Cardiac muscle cell (in vitro differentiated cells and primary cell): ENCODE measurements at places on chromosomes 2 and 18. TPM values are rescaled to one million over a fixed set of nuclear protein-coding genes. Genes with fewer than 3 reads are reported as not detected.

GRCh38 chr2:168322325-168323007 lies 75.1 kb upstream of the STK39 start:
- no peak for DNase-seq

GRCh38 chr2:241914542-241914941 lies 45.0 kb downstream of the RTP5 start:
- no peak for DNase-seq

DNA sequence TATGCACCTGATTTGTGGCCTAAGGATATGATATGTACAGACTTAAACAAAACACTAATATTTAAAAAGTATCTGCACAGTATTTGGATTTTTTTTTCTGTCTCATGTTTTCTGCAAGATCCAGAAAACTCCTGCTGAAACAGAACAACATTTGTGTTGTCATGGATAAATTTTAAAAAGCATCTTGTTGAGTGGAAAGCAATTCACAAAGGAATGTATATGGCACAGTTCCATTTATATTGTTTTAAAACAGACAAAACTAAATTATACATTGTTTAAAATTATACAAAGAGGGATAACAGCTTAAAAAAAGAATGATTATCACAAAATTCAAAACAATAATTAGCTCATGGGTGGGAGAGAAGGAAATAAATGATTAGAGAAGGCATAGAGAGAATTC lies 193.5 kb downstream of the PPP1R1C start:
- DNase-seq: no peak

DNA sequence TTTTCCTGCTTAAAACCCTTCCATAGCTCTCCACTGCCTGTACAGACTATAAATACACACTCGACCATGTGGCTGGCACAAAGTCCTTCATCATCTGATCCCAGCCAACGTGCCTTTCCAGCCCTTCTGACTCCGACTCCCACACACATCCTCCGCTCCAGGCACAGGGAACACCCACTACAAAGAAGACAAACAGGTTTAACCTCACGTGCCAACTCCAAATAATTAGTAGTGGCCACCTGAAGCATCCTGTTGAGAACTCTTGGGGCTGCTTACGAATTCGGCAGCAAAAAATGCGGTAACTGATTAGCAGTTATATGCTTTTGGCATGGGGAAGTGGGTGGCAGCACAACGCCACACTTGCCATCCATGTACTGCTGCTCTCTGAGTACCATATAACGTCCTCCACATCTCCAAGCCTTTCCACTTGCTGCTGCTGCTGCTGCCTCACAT lies 12.1 kb downstream of the SPIRE1 start:
- peak; percentile 52 for DNase-seq

The OTX1 gene
- total RNA-seq: 0.14 and 0.66 TPM in 2 replicates

DNA sequence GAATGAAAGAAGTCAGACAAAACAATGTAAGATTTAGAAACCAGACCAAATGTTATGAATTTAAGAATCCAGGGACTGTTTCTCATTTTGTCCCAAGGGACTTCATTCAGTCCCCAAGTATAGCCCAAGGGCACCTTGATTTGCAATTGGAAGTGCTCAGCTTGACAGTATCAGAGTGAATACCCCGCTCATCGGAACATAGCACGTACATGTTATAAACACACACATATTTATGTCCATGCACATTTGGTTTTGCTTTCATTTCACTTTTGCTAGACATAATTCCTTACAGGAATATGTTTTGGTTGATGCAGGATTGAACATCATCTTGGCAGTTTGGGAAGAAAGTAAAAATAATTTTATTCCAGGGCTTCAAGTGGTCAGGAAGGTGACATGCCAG lies 100.2 kb downstream of the PID1 start:
- no peak for DNase-seq

The RESP18 gene
- not detected in 2 replicates for total RNA-seq

DNA sequence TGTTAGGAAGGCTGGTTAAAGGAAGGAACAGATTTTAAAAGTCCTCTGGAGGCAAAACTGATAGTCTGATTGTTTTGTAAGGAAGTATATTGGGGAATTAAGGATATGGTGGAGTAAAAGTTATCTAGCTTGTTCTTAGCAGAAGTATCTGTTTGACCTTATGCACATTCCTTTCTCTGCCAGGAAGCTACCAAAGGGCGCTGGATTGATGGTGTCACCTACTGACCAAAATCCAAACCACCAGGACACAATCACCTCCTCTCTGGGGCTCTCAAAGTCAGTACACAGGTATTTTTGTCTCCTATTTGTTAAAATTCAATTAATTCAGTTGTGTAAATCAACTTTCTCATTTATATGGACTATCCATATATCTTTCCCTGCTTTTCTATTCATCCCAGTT lies 484.5 kb downstream of the NUP35 start:
- no peak for DNase-seq

DNA sequence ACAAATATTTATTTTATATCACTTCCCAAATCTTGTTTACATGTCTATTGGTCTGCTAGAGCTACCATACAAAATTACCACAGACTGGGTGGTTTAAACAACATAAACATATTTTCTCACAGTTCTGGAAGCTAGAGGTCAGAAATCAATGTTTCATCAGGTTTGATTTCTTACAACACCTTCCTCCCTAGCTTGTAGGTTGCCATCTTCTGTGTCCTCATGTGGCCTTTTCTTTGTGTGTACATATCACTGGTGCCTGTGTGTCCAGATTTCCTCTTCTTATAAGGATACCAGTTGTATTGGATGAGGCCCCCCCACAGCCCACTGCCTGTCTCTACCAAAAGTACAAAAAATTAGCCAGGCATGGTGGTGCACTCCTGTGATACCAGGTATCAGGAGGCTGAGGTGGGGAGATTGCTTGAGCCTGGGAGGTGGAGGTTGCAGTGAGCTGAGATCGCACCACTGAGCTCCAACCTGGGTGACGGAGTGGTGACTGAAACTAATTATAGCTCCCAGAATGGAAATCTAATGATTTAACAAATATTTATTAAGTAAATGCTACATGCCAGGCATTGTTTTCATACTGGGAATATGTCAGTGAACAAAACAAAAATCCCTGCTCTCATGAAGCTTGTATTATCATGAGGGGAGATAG lies 13.6 kb downstream of the EML4 start:
- no peak for DNase-seq

DNA sequence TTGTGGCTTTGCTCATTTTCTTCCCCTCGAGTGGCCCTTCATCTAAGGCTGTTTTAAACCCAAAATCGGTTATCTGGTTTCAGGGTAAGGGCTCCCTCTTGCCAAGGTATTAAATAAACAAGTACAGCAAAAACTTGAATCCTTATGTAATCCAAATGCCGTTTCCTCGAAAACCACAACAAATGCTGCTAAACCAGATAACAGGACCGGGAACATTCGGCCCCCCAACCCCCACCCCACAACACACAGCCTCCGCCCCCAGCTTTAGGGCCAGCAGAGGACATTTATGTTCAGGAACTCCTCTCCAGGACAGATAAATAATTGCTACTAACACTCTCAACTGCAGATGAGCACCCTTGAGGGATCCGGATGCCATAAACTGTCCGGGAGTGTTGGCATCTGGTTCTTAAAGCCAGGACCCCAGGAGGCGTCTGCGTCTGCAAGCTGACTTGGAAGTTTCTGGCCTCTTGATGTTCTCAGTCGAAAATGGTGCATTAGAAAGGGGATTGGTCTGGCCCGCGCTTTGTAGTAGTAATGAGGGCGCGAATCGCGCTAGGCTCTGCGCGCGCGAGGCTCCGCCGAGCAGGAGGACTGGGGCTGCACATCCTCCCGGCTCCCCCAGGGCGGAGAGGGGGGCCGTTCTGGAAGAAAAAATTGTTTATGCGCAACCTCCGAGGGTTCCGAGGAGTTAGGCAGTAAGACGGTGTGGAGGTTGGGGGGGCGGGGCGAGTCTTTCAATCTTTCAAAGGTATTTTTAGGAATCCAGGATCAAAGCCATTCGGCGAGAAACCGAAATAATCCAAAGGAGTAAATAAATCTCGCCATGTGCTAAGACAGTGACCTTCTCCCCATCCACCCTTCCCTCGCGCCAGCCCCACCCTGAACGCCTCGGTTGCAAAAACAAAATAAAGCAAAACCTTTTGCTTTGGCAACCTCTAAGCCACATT lies 3.9 kb upstream of the ID2 start:
- DNase-seq: peak; percentile 71

- no peak for DNase-seq
Measured at GRCh38 chr2:6590442-6590841, 275.3 kb downstream of the CMPK2 start.

The SETBP1 gene
- 10.7 and 30.6 TPM in 2 replicates for total RNA-seq

DNA sequence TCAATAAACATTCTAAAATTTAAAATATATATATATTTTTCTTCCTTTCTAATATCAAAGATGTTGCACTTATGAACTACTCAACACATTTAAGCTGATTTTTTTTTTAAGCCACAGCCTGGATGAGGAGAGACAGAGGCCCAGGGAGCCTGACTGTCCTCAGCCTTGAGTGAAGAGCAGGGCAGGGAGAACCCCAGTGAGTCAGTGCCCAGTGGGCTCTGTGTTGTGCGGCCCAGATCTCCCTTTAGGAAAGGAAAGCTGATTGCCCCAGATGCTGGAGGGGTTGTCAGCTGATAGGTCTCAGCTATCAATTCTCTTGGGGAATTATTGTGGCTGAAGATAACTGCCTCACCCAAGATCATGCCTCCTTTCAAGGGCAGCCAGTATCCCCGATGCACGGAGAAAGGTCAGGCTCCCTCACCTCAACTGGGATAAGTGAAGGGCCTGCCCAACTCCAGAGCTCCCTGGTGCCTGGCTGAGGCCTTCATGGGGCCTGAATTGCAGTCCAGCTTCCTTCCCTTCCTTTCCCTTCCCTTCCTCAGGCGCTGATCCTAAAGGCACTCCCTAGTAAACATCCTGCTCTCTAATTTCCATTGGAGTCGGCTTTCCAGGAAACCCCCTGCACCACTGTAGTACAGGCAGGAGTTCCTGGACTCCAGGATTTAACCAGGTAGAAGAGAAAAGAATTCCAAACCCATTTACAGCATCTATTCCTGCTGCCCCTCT lies 106.9 kb upstream of the ATL2 start:
- no peak for DNase-seq

The POTEC gene
- not detected in 2 replicates for total RNA-seq

- no peak for DNase-seq
Measured at GRCh38 chr2:2229626-2230432, 101.2 kb downstream of the MYT1L start.

- DNase-seq: no peak
Measured at GRCh38 chr18:34576622-34577021, 133.5 kb upstream of the DTNA start.

GRCh38 chr2:220717283-220717682 lies 854.8 kb downstream of the EPHA4 start:
- no peak for DNase-seq

- DNase-seq: no peak
Measured at GRCh38 chr2:27039426-27039825, 6.7 kb downstream of the TMEM214 start.

The CNGA3 gene
- total RNA-seq: 0.04 TPM in 1 of 2 replicates, not detected in the other

- no peak for DNase-seq
Measured at GRCh38 chr2:103167599-103167998, 405.8 kb downstream of the TMEM182 start.

GRCh38 chr2:55047677-55048299 lies 2.5 kb downstream of the RTN4 start:
- DNase-seq: no peak

DNA sequence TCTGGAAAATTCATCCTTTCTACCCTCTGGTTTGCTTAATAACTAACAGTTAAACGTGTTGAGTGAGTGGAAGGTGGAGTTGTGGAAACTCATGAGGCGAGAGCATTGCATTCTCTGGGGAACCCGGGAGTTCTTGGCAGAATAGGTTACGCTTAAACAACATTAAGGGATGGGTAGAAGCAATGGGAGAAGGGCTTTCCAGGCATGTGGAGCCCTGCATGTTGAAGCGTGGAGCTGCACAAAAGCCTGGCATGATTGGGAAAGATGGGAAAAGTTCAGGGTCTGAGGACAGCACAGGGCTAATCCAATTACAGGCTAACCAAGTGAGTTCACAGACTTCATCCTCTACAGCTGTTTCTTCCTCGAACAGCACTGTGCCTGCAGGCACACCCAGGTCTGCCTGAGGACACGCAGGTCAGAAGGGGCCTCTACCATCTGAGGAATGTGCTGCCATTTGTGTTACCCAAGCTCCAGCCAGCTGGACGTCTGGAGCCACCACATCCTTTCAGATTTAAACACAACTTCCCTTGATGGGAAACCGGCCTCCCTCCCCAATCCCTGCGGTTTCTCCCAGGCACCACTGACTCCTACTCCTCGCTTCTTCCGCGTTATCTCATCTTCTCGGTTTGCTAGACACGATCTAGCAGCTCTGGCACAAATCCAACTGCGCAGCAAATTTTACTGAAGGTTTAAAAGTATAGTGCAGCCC lies 164.2 kb downstream of the ANTXR1 start:
- no peak for DNase-seq

DNA sequence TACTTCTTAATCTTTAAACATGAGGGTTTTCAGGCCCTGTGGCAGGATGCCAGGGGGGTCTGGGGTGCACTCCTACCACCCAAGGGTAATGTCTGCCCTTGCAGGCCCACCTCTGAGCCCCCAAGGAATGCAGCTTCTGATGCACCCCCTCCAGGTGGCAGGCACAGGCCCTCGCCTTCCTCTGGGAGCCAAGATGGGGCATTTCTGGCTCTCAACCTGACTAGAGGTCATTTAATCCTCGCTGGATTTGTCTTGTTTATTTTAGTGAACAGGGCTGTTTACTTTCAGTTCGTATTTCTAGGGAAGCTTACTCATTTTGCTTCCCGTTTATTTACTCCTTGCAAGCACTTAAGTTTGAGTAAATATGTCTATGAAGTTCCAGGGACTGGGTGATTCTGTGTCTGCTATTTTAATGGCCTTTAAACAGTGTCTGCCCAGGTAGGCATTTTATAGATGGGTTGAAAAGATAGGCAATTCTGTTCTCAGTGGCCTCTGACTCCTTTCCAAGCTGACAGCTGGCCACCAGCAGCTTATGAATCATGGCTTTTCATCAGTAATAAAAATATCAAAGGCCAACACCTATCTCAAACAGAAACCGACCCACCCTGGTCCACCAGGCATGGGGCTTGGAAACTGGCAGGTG lies 11.1 kb upstream of the DNPEP start:
- DNase-seq: no peak

DNA sequence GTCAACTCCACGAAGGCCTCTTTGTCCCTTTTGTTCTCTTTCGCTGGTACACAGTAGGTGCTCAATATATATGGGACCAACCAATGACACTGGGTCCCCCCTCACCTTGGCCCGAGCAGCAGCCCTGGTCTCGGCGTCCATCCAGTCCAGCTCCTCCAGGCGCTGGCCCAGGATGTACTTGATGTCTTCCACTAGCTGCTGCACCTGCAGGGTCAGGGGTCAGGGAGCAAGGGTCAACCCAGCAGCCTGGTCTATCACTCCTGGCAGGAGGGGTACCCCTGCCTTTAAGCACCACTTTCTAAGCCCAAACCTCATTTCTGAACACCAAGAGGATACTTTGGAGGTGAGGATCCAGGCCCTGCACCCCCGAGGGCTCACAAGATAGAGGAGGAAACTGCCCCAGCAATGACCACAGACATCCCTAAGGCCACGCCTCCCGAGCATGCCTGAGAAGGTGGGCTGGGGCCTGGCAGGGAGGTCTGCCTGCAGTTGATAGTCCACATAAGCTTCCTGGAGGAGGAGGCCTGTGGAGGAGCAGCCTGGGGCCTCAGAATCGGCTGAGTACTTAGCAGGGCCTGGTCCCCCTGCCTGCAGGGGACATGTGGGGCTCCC lies 4.2 kb downstream of the ECEL1 start:
- no peak for DNase-seq
